A172 (cell line): ENCODE measurements at places on chromosomes 1 and 21.

- DNase-seq = peak; percentile 53
Measured at GRCh38 chr1:231814021-231814420, 187.4 kb downstream of the DISC1 start.

- no peak for DNase-seq
Measured at GRCh38 chr1:206477110-206477509, 6.8 kb downstream of the IKBKE start.

DNA sequence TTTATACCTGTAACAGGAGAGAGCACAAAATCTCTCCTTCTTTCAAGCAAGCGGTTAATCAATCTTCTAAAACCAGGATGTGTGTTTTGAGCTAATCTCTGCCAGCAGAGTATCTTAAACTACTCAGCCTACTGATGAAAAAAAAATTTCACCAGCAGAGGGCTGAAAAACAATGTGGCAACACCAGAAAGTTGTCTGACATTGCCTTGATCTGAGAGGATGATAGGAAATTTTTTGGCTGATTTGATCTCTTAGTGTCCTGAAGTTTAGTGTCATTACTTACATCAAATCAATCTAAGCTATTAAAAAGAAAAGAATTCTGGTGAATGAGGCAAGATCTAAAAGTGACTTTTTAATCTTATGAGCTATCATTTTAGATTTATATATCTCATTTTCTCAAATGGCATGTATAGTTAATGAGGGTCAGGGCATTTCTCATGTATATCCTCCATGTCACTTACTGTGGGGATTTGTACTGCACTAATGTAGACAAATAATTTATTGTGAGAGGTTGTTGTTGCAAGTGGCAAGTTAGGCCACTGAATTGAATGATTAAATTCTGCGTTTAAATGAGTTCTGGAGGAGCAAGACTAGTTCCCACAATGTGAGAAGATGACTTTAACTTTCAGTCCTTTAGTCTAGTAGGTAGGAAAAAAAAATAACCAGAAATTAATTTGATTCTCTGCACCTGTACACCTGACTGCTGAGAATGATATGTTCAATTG is 10.9 kb downstream of the ADAMTS1 start:
- no peak for DNase-seq

- DNase-seq = no peak
Measured at GRCh38 chr1:214377485-214377884, 96.5 kb downstream of the SMYD2 start.

- DNase-seq = no peak
Measured at GRCh38 chr1:3899754-3900149, 320 bp downstream of the C1orf174 start.

- no peak for DNase-seq
Measured at GRCh38 chr21:34143685-34144182, 70.4 kb downstream of the MRPS6 start.

- DNase-seq = no peak
Measured at GRCh38 chr1:155179112-155180031, 5.7 kb downstream of the TRIM46 start.

DNA sequence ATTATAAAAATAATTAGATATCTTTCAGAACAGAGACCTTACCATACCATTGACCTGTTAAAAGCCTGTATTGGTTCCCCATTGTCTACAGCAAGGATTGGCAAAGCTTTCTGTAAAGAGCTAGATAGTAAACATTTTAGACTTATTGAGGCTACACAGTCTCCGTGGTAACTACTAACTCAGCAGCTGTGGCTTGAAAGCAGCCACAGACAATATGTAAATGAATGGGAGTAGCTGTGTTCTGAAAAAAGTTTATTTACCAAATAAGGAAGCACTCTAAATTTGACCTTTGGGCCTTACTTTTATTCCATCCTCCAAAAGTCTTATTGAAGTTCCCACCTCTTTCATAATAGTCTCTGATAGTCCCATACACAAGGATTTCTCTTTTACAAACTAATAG is 39.7 kb downstream of the NUP210L start:
- no peak for DNase-seq
